ENCODE measurements at places on chromosomes 1 and 21. TPM values are rescaled to one million over a fixed set of nuclear protein-coding genes. Genes with fewer than 3 reads are reported as not detected.

GRCh38 chr1:51661081-51661518 lies 44.2 kb downstream of the OSBPL9 start:
- peak; percentile 97 for DNase-seq

The ABCA4 gene
- 0.20 TPM for total RNA-seq

DNA sequence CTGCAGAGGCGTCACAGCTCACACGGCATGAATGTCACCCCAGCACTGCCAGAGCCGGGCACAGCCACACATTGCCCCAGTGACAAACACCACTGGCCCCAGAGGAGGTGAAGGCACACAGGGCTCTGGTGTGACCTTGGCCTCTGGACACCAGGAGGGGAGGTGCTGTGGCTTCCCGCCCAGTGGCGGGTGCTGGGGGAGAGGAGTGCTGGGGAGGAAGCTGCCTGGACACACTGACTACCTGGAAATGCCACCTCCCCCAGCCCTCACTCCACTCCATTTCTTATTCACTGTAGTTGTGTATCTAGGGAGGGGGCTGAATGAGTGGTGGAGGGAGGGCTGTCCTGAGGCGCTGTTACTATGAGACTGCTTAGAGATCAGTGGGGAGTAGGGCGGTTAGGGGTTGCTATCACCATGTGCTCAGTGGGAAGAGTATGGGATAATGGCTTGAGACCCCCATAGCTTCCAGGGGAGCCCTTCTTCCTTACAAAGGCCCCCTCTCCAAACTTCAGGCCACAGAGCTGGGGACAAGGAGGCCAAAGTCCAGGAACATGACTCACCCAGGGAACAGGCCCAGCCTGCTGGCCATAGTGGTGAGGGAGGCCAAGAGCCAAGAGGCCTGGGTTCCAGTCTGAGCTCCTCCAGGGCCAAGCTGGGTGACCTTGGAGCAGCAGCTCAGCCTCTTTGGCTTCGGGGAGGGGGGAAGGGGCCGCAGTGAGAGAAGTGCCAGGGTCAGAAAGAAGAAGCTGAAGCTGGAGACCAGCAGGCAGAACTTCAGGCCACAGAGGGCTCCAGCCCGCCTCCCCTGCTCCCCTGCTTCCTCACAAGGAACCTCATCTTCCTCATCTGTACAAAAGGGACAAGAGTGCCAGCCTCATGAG lies 40.1 kb downstream of the AHDC1 start:
- peak; percentile 39 for DNase-seq

GRCh38 chr1:62676611-62677356 lies 11.4 kb downstream of the DOCK7 start:
- peak; percentile 55 for DNase-seq

The PGLYRP4 gene
- total RNA-seq, result not detected

DNA sequence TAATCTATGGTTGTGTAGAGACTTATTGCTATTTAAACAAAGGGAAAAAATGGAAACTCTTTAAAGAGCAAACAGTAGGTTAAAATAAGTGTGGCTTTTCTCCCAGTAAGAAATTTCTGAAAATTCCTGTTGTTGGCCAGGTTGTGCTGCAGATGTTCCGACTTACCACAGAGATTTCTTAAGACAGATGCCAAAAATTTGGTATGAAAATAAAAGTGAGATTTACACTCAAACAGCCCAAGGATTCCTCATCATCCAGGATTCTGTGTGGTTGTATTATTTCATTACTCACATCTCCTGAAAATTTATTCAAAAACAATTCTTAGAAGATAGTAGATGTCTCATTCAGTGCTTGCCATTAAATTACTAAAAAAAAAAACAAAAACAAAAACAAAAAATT lies 296.7 kb upstream of the PTBP2 start:
- DNase-seq, result peak; percentile 67

DNA sequence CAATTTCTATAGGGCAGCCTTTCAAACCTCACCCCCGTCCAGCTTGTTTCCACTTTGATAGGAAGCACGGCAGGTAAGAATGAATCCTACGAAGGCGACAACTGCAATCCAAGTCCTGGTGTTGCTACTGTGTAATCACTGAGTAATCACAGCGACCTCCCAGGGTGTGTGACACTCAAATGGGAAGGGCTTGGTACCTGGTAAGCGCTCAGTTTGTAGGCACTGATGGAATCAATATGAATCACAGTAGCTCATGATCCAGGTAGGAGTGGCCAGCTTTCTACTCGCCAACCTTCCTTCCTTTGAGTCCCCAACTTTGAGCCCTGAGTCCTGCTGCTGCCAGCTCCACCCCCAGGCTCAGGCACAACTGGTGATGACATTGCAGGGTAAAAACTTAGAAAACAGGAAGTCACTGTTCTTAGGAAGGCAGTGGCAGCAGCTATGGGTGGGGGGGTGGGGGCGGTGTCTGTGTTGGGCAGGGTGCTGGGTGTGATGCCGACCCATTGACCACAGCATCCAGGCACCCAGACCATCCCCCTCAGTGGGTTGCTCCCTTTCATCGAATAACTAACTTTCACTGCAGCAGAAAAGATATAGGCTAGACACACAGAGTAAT lies 70.7 kb downstream of the CD247 start:
- no peak for DNase-seq

The SLC5A9 gene
- not detected for total RNA-seq

The MAP3K7CL gene
- total RNA-seq, result 75.2 TPM

GRCh38 chr21:40021558-40022351 lies 154.5 kb downstream of the PCP4 start:
- no peak for DNase-seq

GRCh38 chr1:227372726-227373130 lies 54.4 kb upstream of the CDC42BPA start:
- DNase-seq, result peak; percentile 55

The ACTN2 gene
- total RNA-seq, result 0.99 TPM

The RIPK4 gene
- 1.8 TPM for total RNA-seq

GRCh38 chr1:70552662-70553566 lies 141.8 kb downstream of the CTH start:
- no peak for DNase-seq

GRCh38 chr1:197807216-197807615 lies 31.9 kb upstream of the DENND1B start:
- DNase-seq, result no peak

DNA sequence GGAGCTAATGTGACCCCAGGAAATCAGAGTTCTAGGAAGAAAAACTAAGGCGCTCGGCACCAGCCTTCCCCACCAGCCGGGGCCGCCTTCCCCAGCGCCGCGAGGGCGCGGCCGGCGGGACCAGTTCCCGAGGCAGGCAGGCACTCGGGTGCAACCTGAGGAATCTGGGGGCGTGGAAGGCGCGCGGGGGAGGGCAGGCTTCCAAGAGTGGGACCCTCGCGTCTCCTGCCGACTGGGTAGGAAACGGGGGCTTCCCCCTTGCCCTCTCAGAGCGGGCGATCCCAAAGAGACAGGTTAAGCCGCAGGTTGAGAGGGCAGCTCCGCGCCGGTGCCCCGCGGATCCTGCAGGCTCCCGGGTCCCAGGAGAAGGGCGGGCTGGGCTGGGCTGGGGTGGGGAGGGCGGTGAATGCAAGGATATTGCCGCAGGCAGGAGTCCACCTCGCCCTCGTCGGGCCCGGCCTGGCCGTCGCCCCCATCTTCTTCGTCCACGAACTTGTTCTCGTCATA lies 431 bp downstream of the ARPC5 start:
- DNase-seq, result no peak

GRCh38 chr1:96660503-96660902 lies 61.1 kb upstream of the PTBP2 start:
- peak; percentile 58 for DNase-seq

The SYTL1 gene
- total RNA-seq, result 10.7 TPM

GRCh38 chr1:150409504-150410362 lies 45.8 kb downstream of the RPRD2 start:
- no peak for DNase-seq

GRCh38 chr1:156401041-156401574 lies 32.1 kb downstream of the RHBG start:
- DNase-seq, result no peak

DNA sequence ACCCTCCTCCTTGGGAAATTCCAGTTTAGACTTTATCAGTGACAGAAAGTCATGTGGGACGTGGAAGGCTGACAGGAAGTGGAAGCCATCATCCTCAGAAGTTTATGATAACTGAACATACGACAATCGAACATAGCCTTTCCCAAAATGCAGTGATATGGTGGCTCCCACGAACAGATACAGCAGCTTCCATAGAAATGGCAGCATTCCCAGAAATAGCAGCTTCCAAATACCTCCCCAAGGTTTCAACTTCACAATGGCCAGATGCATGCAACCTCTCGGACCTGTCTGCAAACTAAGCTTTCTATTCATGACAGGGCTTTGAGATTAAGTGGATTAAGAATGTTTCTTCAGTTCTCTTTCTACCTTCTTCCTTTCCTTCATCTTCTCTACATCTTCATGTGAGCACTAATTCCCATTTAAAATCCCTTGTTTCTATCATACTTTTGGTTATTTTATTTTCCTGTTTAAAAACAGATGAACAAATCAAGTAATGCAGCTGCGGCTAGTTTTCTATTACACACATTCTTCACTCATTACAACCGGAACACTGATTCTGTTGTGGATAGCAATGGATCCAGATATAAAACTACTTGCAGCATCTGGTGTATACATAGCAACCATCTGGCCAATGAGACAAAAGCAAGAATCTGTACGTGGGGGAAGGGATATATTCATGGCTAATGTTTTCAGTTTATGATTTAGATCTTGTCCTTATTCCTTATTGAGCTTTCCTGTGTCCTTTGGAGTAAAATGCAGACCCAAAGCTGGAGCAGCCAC lies 304.8 kb downstream of the BRINP3 start:
- DNase-seq, result peak; percentile 55

DNA sequence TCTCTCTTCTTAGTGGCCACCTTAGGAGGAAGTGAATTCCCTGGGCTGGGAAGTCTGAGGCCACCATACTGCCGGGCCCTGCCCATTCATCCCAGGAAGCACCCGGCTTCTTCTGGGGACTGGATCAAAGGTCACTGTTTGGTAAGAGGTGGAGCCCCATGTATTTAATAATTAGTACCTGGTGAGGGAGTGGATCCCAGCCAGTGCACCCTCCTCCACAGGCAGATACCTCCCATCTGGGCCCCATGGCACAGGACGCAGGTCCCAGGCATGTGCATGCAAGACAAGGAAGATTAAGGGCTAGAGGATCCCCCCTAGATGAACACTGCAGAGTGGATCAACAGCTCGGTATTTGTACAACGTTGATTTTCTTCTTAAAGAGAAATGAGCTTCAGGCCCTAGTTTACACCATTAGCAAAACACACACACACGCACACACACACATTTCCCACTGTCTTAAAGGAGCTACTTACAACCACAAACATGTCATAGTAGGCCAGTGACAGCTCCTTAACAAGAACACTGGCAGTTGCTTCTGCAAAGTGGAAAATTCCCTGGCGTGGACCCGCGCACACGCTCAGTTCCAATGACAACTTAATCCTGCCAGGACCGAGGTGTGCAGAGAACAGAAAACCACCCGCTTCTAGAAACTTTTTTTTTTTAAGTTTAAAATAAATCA lies 90.7 kb downstream of the MRPL37 start:
- peak; percentile 47 for DNase-seq

The OR2T11 gene
- total RNA-seq, result not detected

DNA sequence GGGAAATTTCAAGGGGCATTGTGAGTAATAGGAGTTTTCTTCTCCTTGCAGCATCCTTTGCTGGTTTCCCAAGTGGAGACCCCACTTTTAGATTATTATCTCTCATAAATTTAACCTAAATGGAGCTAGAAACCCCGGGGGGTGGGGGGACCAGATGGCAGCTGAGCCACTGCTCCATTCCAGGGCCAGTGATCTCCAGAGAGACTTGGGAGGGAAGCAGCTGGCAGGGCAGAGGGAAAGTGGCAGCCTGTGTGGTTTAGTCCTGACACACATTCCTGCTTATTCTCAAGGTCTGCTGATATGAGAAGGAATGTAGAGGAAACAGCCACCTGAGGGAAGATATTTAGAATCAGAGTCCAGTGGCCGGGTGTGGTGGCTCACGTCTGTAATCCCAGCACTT lies 16.3 kb downstream of the PCP4L1 start:
- DNase-seq, result no peak

DNA sequence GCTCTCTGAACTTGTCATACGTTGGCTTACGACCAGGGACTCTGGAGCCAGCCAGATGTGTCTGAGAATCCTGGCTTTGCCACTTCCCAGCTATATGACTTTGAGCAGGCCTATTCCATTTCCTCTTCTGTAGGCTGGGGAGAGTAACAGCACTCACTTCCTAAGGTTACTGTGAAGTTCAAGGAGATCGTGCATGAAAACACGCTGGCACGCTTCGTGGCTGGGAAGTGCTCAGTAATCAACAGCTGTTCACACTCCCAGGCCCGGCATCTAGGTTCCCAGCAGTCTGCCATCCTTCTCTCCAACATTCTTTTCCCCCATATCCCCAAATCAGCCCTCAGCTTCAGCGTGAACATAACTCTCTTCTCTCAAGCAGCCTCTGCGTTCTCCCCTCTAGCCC lies 2.0 kb downstream of the ASCL5 start:
- no peak for DNase-seq

- DNase-seq, result no peak
Measured at GRCh38 chr1:1543706-1544099, 3.3 kb upstream of the TMEM240 start.

DNA sequence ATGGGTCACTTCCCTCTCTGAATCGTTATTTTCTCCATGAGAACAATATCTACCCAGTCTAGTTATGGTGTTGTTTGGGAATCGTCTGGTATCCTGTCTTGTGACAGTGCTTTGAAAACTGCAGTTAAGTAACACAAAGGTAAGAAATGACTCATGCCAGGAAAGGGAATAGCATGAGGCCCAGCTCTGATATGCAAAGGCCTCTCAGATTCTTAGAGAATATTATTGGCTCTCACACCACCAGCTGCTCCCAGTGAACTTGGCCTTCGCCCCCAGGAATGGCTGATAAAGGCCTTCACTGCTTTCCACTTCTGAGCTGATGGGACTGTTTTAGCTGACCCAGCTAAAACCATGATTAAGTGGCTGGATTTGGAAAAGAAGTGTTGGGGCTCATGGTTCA lies 27.1 kb downstream of the NEK2 start:
- DNase-seq, result no peak

GRCh38 chr1:221053889-221054288 lies 174.6 kb downstream of the HLX start:
- no peak for DNase-seq

The UTS2 gene
- total RNA-seq, result not detected

GRCh38 chr1:201662646-201663045 lies 123.7 kb downstream of the NAV1 start:
- no peak for DNase-seq

The UBE2G2 gene
- total RNA-seq, result 74.5 TPM

- no peak for DNase-seq
Measured at GRCh38 chr1:179230721-179231120, 1.2 kb upstream of the ABL2 start.

The ADGRL4 gene
- 19.6 TPM for total RNA-seq

DNA sequence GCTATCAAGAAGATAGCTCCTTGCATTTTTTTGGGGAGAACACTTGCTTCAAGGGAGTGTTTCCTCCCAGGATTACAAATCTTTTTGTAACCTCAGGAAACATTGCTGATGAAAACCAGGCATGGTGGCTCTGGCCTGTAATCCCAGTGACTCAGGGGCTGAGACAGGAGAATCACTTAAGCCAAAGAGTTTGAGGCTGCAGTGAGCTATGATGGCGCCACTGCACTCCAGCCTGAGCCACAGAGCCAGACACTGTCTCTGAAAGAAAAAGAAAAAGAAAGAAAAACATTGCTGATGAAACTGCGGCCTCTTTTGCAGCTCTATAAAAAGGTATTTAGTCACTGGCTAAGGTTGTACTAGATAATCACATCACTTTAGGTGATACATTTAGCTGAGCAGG lies 7.3 kb downstream of the RNU1-2 start:
- peak; percentile 52 for DNase-seq

The IGFN1 gene
- not detected for total RNA-seq

GRCh38 chr1:182595641-182596240 lies 6.7 kb upstream of the RNASEL start:
- peak; percentile 49 for DNase-seq

GRCh38 chr1:105087506-105087905 lies 1337.8 kb downstream of the AMY1C start:
- peak; percentile 6 for DNase-seq

All from astrocyte (in vitro differentiated cells and primary cell).